ENCODE measurements at places on chromosomes 16 and 17. TPM values are rescaled to one million over a fixed set of nuclear protein-coding genes. Genes with fewer than 3 reads are reported as not detected.
A peak's percentile ranks its signal among the peaks of the same experiment; 100 is the strongest.

Gene GPR142
- total RNA-seq: not detected

Gene KCNJ16
- total RNA-seq: 7.2 TPM

Gene HOXB13
- total RNA-seq: not detected

Gene TAT
- total RNA-seq: not detected

Gene NPIPB13
- 4.0 TPM for total RNA-seq

Gene OR1E1
- total RNA-seq: not detected

Gene C17orf67
- 0.43 TPM for total RNA-seq

Gene PABPN1L
- not detected for total RNA-seq

DNA sequence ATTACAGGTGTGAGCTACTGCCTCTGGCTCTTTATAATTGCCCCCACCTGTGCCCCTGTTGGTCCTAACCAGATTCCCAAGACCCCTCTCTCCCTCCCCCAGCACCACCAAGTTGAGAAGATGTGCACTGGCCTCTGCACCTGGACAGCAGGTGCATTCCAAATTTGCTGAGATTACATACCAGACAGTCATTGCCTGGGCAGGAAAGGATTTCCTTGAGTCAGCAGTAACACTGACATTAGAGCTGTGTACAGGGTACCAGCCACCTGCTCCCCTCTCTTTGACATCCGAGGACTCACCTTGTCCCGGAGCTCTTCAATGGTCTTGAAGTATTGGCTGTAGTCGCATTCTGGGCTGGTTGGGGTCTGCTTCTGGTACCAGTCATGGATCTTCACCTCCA lies 659 bp downstream of the KRT15 start:
- no peak for DNase-seq

DNA sequence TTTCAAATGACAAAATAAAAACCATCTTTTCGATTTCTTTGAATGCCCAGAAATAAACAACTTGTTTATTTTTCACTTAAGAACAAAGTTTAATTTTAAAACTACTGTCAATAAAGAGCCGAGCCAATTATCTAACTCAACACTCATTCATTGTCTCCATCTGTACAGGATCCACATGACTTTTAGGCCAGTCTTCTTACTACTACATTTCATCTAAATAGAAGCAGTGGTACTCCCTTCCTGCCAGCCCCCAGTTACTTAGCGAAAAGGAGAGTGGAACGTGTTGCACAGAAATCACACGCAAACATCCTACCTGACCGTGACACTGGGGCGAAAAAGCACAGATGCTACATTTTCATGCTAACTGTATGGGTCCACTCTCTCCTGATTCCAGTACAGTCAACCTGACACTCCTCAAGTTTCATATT lies 1.2 kb downstream of the GNA13 start:
- no peak for DNase-seq

DNA sequence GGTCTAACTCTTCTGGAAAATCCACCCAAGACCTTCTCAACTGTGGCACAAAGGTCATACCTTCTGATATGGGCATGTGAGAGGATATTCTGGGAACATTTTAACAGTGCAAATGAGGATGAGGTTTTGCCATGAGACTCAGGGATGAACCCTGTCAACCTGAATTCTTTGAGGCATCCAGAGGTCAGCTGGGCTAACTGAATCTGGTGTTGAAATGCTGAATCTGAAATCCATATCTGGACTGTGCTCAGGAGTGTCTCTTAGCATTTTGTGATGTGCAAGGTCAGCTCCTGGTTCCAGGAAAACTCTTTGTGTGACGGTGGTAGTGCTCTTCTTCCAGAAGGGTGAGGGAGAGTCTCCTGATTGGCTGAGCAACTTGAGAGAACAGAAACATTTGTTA lies 276.0 kb upstream of the SALL1 start:
- no peak for DNase-seq

DNA sequence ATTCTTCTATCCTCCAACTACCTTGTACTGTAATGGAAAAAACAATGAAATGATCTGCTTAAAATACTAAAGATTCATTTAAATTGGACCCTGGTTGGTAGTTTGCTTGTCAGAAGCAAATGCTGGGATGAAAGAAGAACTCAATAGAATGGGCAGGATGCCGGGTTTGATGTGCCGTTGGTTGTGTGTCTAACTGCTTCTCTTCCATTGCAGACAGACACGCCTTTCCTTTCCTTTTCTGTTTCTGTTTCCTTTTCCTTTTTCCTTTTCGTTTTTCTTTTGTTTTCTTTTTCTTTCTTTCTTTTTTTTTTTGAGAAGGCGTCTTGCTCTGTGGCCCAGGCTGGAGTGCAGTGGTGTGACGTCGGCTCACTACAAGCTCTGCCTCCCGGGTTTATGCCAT lies 64.6 kb downstream of the PLCG2 start:
- no peak for DNase-seq

GRCh38 chr17:41553176-41553575 lies 18.7 kb downstream of the KRT9 start:
- no peak for DNase-seq

GRCh38 chr17:72598695-72599094 lies 477.9 kb downstream of the SOX9 start:
- no peak for DNase-seq

- DNase-seq: no peak
Observed at GRCh38 chr17:57375770-57376225, 119.5 kb downstream of the MSI2 start.

- DNase-seq: no peak
Observed at GRCh38 chr16:67773569-67774456, 32.5 kb downstream of the RANBP10 start.

DNA sequence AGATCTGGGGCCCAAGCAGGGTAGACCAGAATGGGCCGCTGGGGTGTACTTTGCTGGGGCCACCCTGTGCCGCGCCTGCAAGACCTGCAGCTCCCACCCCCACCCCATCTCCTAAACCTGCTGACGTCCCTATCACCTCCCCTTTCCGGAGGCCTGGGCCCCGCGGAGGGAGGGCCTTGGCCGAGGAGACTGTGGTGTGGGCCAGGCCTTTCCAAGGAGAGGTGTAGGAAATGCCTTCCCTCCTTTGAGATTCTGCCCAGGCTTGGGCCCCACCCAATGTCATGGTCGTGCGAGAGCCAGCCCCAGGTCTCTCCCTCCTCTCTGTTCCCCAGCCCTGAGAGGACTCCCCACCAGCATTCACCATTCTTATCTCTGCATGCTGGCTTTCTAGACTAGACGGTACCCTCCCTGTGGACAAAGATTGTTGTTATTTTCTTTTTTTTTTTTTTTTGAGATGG lies 3.9 kb upstream of the WFIKKN2 start:
- DNase-seq: no peak

- DNase-seq: peak; percentile 52
Observed at GRCh38 chr17:6110592-6110991, 40.4 kb downstream of the WSCD1 start.

DNA sequence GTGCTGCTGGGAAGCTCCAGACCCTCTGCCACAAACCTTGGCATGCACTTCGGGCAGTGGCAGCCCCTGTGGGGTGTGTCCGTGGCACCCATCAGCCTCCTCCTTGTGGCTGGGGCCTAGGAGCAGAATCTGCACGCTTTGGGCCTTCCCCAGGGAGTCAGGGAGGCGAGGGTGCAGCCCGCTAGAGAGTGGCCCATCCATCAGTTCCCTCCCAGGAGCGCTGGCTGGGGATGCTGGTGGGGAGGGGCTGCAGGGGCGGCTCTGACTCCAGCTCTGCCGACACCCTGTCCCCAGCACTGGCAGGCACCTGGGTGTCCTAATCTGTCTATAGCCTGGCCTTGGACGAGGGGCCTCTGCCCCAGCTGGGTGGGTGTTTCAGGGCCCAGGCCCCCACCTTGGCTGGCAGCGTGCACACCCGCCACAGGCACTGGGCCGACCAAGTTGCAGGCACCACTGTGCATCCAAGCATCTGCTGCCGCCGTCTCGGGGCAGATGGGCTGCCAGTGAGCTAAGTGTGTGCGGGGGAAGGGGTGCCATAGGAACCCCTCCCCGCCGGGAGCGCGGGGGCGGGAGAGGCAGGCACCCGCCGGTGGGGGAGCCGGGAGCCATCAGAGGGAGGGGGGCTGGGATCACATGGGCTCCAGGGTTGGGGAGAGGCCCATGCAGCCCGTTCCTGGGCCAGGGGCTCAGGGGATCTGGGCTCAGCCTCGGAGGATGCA lies 30.2 kb downstream of the ENDOV start:
- no peak for DNase-seq

DNA sequence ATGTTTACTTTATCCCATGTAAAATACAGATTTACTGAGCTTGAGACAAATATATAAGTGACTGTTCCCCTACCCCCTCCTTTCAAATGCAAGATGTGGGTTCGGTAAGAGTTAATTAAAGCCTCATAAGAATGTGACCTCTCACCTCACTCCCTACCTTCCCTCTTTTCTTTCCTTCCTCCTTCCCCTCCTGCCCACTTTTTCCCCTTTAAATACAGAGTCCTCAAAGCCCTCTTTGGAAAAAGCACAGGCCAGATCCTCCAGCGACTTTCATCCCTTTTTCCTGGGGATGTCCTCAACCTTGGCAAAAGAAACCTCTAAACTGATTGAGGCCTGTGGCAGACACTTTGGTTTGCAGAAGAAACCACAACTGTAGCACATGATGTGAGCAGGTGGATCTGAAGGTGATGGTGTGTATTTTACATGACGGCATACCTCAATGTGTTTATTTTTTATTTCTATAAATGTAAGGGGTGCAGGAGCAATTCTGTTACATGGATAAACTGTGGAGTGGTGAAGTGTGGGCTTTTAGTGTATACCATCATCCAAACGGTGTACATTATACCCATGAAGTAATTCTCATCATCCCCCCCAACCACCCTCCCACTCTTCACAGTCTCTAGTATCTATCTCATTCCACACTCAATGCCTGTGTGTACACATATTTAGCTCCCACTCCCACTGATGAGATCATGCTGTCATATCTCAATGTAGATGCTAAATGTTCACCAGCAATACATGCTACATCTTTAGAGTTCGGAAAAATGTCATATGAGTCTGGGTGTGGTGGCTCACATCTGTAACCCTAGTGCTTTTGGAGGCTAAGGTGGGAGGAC lies 77.7 kb downstream of the XYLT1 start:
- DNase-seq: no peak

DNA sequence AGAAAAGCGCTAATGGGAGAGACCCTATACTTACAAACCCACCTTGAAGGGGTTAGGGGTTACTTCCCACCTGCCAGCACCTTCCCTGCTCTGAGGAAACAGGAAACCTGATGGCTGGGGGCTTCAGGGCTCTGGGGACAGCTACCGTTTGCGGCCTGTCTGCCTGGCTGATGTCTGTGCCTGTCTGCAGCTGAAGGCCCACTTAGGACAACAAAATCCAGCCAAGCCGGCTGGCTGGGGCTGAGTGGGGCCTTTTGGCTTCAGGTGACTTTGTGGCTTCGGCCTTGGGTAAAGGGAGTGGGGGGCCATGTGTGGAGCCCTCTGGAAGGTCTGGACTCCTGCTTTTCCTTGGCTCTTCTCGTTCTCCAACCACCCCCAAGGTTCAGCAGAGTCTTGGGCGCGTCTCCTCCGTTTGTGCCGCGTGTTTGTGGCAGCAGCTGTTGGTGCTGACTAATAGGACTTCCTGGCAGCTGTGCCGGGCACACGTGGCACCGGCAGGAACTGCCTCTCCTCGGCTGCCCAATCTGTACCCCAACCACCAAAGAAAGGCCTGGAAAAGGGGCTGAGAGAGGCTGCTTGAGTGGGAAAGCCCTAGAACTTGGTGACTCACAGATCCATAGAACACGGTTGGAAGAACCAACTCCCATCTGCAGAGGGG lies 186.7 kb downstream of the MSI2 start:
- no peak for DNase-seq

DNA sequence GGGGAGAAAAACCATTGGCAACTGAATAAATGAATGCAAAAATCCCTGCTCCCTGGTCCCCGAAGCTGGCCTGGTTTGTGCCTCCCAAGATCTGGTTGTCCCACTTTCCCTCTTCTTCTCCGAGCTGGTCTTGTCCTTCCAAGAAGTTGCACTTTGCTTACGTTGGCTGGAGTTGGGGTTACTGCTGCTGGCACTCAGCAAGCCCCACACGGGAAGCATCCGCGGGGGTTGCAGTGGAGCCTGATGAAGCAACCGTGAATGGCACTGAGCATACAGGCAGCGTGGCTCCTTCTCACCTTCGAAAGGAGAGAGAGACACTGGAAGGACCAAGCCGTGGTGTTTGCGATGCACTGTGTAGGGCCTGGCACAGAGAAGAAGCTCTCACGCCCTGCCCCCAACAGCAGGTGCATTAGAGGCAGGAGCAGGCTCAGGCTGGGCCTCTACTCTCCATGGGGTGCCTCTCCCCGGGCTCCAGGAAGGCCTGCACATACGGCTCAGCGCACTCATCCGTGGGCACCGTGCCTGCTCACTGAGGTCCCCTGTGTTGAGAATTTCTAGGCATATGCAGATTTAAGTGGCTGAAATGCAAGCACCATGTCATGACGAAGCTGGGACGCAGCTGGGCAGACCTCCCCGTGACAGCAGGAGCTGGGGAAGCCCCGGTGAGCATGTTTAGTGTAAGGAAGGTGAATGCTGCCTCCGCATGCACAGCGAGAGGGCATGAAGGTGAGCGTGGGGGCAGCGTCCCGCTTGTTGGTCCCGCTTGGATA lies 12.1 kb downstream of the CA5A start:
- DNase-seq: peak; percentile 59

- no peak for DNase-seq
Observed at GRCh38 chr17:60403523-60403810, 11.5 kb upstream of the USP32 start.

- DNase-seq: no peak
Observed at GRCh38 chr16:20072874-20073202, 852 bp downstream of the GPR139 start.

DNA sequence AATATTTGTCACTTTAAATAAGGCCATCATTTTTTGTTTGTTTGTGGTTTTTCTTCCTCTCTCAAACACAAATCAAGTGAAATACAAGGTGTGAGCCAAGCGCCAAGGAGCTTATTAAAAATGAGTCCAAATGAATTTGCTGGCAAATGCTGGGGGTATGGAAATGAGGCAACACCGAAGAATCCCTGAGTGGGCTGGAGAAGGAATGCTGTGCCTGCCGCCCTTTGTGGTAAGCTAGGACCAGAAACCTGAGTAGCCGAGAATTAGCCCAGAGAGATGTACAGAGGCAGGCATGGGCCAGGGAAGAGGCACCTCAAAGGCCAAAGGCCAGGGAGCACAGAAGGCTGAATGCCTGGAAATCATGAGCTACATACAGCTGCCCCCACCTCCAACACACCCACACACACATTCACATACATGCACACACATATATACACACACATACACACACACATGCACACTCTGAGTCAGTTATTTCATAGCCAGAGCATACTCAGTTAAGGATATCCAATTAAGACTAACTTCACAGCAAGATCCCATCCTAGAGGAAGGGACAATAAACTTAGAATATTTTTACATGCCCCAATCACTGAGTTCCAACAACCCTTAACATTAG lies 266.1 kb upstream of the DYNLRB2 start:
- no peak for DNase-seq

- DNase-seq: no peak
Observed at GRCh38 chr17:3770466-3770865, 30.5 kb downstream of the ITGAE start.

- no peak for DNase-seq
Observed at GRCh38 chr16:13014476-13014875, 113.1 kb downstream of the SHISA9 start.

Measured in epithelial cell of proximal tubule (primary cell).